ENCODE measurements at places on chromosomes 16 and 17. TPM values are rescaled to one million over a fixed set of nuclear protein-coding genes. Genes with fewer than 3 reads are reported as not detected.

The RAB34 gene
- 172 TPM for total RNA-seq

The KRTAP16-1 gene
- total RNA-seq, result not detected

The PSMC3IP gene
- total RNA-seq, result 2.9 TPM

The ZNF19 gene
- not detected for total RNA-seq

The TOM1L2 gene
- total RNA-seq, result 39.0 TPM

The KRTAP9-4 gene
- total RNA-seq, result not detected

- DNase-seq, result no peak
These were observed 267.3 kb downstream of the MAP2K4 start for GRCh38 chr17:12287953-12288352.

DNA sequence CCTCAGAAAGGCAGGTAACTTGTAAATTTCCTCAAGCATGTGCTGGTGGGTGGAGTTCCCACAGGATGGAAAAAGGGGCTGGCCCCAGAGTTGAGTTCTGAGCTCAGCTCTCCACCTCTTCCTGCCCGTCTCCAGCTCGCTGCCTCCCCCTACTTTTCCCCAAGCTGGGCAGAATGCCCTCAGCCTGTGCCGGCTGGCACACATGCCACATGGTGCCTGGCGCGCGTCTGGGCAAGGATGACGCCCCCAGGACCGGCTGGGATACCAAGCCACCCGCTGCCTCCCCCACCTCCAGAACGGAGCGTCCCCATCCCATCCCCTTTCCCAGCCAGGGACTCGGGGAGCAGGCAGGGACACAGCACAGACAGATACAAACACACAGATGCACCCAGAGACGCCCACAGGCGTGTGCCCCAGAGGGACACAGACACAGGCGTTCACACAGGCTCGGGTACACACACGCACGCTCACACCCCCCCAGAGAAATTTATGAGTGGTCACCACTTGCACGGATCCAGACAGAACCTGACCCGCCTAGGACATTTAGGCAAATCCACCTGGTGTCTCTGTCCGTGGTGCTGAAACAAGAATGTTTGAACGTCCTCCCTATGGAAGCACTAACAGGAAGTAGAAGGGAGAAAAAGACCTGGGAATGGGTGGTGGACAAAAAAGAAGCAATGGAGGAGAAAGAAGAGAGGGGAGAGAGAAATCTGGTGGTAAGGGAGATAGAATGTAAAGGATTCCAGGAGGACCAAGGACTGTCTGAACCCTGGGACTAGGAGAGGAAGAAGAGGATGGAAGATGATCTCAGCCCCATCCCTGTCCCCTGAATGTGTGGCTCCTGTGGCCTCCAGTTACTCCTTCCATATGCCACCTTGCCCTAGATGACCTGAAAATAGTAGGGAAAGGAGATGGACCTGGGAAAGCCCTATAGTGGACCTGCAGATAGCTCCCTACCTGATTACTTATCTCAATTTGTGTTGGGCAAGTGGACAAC, 15.5 kb downstream of the NEUROD2 start:
- no peak for DNase-seq

- no peak for DNase-seq
These were observed 3.3 kb upstream of the COG1 start for GRCh38 chr17:73189417-73190099.

GRCh38 chr16:86219655-86220445, 290.5 kb upstream of the FOXF1 start:
- DNase-seq, result peak; percentile 27

DNA sequence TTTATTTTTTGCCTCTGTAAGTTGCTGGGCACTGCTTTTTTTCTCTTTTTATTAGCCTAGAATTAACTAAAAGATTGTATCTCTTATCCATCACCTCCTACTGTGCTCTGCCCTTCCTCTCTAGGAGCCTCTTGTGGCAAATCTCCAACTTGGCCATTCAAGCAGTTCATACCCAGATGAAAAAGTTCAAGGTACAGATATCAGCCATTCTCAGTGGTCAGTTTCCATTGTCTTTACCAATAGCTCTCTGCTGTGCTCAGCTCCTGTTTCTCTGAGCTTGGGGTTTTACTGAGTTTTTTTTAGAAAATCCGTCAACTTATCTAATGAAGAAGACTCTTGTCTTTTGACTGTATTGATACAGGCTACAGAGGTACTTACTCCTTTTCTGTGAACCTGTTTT, 15.6 kb downstream of the MOSMO start:
- no peak for DNase-seq

- no peak for DNase-seq
These were observed 16.2 kb downstream of the CTC1 start for GRCh38 chr17:8231701-8232100.

GRCh38 chr16:70689035-70689969, 3.4 kb upstream of the MTSS2 start:
- DNase-seq, result no peak

- DNase-seq, result no peak
These were observed 528 bp downstream of the ITFG1 start for GRCh38 chr16:47460359-47460710.

DNA sequence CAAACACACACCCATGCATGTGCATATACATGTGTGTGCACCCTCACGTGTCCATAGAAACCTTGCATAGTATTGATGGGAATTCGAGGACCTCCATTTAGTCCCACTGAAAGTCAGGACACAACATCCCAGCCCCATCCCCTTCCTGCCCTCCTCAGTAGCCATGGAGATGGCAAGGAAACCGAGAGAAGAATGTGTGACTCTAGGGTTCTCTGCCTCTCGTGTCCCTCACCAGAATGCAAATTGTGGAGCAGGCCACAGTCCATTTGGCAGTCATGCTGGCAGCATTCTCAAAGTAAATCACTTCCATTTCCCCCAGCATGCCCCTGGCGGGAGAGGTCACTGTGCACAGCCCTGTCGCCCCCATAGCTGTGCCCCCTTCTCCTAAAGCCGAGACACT, 141.1 kb downstream of the MSI2 start:
- DNase-seq, result no peak

- no peak for DNase-seq
These were observed 5.7 kb downstream of the ADGRG1 start for GRCh38 chr16:57634171-57634570.

GRCh38 chr16:86848821-86849220, 270.5 kb downstream of the FOXL1 start:
- DNase-seq, result no peak

- DNase-seq, result no peak
These were observed 55.9 kb downstream of the MYO18A start for GRCh38 chr17:29124135-29124924.

- DNase-seq, result no peak
These were observed 2.6 kb downstream of the ARHGAP17 start for GRCh38 chr16:25012525-25012991.

GRCh38 chr17:60522889-60523626, 3.0 kb downstream of the APPBP2 start:
- no peak for DNase-seq

DNA sequence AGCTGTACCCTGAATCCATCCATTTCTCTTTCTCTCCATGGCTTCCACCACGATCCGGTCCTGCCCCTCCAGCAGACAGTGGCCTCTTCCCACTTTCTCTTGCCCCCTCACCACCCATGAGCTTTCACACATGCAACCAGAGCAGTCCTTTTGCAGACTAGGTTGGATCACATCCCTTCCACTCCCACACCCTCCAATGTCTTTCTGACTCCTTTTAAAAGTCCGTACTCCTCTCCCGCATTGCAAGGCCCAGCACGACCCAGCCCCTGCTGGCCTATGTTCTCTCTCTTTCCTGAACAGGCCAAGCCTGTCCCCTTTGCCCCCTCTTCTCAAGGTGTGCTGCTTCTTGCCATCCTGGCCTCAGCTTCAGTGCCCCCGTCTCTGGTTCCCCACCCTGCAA, 22.5 kb upstream of the DNAI2 start:
- no peak for DNase-seq

DNA sequence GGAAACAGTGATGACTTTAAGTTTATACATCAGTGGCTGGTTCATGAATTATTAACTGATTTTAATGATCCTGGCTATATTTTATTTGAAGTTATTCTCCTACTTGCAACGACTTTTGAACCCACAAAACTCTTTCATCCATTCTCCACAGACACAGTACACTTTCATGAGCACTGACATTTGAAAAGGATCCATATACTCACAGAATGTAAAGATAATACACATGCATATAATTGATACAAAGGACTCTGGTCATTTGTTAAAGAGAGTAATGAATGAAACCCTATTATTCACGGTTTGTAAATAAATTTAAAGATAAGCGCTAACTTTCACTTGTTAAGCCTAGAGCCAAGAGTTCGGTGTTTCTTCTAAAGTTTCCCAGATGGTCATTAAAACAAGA, 3.3 kb downstream of the TOX3 start:
- no peak for DNase-seq

DNA sequence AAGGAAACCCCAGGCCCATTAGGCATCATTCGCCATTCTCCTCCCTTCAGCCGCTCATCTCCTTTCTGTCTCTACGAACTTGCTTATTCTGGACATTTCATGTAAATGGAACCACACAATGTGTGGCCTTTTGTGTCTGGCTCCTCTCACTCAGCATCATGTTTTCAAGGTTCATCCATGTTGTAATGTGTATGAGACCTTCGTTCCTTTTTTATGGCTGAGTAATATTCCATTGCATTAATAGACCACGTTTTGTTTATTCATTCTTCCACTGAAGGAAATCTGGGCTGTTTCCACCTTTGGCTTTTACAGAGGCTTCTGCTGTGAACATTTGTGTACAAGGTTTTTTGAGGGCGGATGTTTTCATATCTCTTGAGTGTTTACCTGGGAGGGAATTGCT, 3.2 kb downstream of the CRISPLD2 start:
- DNase-seq, result no peak
